A549 treated with Mapracorat at 1 μM for 4 hours (cell line): ENCODE measurements at places on chromosomes 4 and X. TPM values are rescaled to one million over a fixed set of nuclear protein-coding genes. Genes with fewer than 3 reads are reported as not detected.

Gene PPP1R2C
- total RNA-seq, result not detected in 5 replicates

Gene AMER1
- 2.1 to 3.0 TPM (median 2.6 TPM) in 5 replicates for total RNA-seq

Gene GAR1
- 37.1 to 43.8 TPM (median 43.2 TPM) in 5 replicates for total RNA-seq

Gene DUSP21
- total RNA-seq, result not detected in 5 replicates

Gene TBC1D9
- total RNA-seq, result 5.5 to 7.1 TPM (median 6.6 TPM) in 5 replicates

Gene ZNF674
- total RNA-seq, result 1.5 to 4.1 TPM (median 1.8 TPM) in 5 replicates

Gene GUCY1A1
- total RNA-seq, result not detected in 5 replicates

Gene KLB
- 0.08 to 0.16 TPM (median 0.13 TPM) in 5 replicates for total RNA-seq

Gene IL1RAPL2
- total RNA-seq, result not detected in 5 replicates

Gene ODAPH
- total RNA-seq, result 0.14 to 0.21 TPM in 2 of 5 replicates, not detected in the others

Gene ABLIM2
- total RNA-seq, result 4.4 to 9.4 TPM (median 6.4 TPM) in 5 replicates

Gene UGT2B17
- not detected in 5 replicates for total RNA-seq

Gene RTL9
- 0.09 to 0.13 TPM (median 0.11 TPM) in 5 replicates for total RNA-seq

Gene ABRAXAS1
- total RNA-seq, result 4.8 to 6.6 TPM (median 6.3 TPM) in 5 replicates

Gene TMPRSS11D
- total RNA-seq, result not detected in 5 replicates

Gene AFM
- not detected in 5 replicates for total RNA-seq

Gene NOA1
- total RNA-seq, result 13.9 to 16.8 TPM (median 16.5 TPM) in 5 replicates

Gene MAPK10
- total RNA-seq, result 0.33 to 0.51 TPM (median 0.35 TPM) in 5 replicates

Gene EVC2
- total RNA-seq, result 1.8 to 2.3 TPM (median 2.2 TPM) in 5 replicates

Gene WAS
- 0.20 to 0.65 TPM (median 0.41 TPM) in 5 replicates for total RNA-seq

Gene IGFBP7
- total RNA-seq, result 206 to 347 TPM (median 251 TPM) in 5 replicates

Gene AMMECR1
- 5.9 to 7.2 TPM (median 6.2 TPM) in 5 replicates for total RNA-seq

Gene MAP3K15
- 1.7 to 2.2 TPM (median 2.0 TPM) in 5 replicates for total RNA-seq

Gene MAD2L1
- total RNA-seq, result 43.5 to 74.4 TPM (median 46.8 TPM) in 5 replicates

Gene SMC1A
- total RNA-seq, result 40.2 to 61.9 TPM (median 46.0 TPM) in 5 replicates

Gene XPNPEP2
- total RNA-seq, result not detected in 5 replicates
